ENCODE measurements at places on chromosomes 6 and 20.

DNA sequence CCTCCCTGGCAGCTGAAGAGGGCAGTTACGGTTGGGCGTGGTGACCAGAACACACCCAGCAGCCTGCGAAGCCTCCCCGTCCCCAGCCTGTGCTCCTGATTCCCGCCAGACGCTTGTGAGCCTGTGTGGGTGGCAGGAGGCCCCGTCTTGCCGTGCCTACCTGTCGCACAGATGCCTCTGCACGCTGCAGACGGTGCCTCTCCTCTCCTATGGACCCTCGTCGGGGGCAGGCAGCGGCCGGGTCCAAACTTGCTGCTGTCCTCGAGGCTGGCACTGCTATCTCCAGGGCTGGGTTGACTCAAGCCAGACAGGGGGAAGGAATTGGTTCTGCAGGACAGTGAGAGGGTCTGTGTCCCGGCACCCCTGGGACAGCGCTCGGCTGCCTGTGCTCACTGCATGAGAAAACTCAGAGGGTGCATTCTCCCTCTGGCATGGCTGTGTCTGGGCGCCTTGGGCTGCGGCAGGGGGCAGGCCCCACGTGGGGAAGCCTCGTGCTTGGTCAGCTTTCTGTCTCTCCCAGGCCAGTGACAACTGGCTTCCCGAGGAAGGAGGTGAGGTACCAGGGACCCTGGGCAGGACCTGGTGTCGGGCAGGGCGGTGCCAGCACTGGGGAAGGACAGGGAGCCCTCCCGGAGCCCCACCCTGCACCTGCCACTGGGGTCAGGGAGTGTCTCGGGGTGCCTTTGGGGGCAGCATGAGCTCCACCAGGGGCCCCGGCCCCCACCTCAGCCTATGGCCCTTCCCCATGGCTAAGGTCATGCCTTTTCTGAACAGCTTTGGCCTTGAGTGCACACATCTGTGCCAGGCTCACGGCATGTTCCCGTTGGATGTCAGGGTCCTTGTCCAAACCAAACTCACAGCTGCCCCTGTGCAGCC, 127.5 kb downstream of the TAF4 start:
- DNase-seq, result no peak

DNA sequence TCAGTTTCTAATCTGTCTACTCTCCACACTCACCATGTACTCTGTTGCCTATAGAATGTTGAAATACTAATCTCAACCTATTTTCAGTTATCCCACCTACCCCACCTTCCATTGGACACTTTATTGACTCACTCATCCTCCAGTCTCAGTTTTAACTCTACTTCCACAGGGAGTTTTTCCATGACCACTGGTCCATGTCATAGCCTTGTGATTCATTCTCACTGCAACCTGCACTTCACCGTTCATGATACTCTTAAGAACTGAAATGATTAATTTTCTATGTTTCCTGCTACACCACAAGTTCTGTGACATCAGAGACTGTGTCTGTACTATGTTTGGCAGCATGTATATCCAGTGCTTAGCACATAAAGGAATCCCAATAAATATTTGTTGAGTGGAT, 122.8 kb upstream of the HSF2 start:
- peak; percentile 64 for DNase-seq

GRCh38 chr20:33202451-33202850, 14.7 kb upstream of the BPIFA3 start:
- no peak for DNase-seq

DNA sequence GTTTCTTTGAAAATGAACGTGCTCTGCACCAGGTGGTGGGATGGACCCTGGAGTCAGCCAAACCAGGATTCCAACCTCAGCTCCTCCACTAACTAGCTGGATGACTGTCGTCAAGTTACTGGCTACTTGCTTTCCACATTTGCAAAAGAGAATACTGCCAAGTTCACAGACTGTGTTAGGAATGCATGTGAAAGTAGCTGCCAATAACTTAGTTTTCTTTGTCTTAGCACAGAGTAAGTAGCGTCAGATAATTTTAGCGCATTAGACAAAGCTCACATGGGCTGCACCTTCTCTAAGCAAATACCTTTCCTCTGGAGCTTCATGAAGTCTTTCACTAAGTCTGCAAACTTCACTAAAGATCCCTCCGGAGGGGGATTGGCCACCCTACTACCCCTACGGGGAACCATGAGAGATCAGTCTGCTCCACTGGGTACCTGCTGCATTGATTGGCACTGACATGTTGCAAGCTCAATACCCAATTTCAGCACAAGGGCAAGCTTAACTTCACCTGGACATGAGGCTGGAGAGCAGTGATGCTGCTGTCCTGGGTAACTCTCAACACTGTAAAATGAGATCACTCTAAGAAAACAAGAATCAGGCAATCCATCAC, 113.9 kb downstream of the MBOAT1 start:
- no peak for DNase-seq

DNA sequence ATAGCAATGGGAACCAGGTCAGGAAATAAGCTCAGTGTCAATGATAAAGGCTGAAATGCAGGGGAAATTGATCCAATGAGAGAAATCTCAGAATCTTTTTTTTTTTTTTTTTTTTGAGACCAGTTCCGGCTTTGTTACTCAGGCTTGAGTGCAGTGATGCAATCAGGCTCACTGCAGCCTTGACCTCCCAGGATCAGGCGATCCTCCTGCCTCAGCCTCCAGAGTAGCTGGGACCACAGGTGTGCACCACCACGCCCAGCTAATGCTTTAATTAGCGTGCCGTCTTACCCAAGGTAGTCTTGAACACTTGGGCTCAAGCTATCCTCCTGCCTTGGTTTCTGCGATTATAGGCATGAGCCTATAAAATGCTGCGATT, 296.5 kb downstream of the ZNF217 start:
- DNase-seq, result no peak

GRCh38 chr20:19718880-19719279, 39.2 kb upstream of the RIN2 start:
- no peak for DNase-seq

DNA sequence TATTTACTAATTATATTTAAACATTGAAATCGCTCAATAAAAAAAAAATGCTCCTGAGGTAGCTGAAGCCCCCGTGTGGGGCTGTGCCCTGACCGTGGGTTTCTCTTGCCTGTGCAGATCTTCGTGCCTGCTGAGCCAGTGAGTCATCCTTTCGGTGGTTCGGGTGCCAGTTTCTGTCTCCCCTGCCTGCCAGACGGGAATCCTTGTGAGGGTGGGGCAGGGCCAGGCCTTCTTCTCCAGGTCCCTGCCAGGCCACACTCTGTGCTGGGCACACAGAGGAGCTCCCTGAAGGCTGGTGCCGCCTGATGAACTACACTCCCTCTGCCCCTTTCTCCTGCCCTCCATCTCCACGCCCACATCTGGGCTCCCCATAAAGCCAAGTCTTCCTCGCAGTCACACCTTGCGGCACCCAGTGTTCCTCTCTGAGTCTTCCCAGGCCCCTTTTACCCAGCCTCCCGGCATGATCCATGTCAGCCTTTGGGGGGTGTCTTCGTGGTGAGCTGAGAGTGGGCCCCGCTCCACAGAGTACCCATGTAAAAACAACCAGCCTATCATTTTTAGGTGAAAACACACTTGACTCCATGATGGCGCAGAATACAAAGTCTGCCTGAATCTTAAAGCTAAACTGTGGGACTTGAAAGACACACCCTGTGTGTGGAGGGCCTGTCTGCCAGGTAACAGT, 19.3 kb downstream of the FGD2 start:
- no peak for DNase-seq

DNA sequence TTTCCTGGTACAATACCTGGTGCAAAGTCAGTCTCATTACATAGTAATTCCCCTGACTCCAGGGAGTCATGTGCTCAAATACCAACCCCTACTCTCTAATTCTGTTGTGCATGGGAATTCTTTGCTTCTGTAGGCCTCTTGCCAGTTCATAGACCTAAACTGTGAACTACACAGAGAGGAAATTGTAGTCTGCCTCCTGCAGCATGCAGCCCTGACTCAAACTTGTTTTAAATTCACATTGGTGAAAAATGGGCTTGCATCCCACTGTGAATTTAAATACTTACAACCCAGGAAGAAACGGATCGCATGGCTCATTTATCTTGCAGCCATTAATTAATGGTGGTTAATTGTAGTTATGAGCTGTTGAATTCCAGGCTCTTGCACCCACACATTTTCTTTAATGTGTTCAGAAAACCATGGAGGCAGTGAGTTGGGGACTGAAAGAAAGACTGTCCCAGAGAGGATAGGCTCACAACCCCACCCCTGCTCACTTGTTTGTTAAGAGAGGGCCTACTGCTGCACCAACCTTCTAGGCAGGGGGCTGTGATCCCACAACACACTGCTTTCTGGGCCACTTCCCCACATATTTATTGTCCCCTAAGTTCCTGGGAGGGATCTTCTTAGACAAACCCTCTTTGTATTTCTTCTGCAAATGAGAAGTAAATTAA, 579.1 kb downstream of the DHX35 start:
- DNase-seq, result no peak

DNA sequence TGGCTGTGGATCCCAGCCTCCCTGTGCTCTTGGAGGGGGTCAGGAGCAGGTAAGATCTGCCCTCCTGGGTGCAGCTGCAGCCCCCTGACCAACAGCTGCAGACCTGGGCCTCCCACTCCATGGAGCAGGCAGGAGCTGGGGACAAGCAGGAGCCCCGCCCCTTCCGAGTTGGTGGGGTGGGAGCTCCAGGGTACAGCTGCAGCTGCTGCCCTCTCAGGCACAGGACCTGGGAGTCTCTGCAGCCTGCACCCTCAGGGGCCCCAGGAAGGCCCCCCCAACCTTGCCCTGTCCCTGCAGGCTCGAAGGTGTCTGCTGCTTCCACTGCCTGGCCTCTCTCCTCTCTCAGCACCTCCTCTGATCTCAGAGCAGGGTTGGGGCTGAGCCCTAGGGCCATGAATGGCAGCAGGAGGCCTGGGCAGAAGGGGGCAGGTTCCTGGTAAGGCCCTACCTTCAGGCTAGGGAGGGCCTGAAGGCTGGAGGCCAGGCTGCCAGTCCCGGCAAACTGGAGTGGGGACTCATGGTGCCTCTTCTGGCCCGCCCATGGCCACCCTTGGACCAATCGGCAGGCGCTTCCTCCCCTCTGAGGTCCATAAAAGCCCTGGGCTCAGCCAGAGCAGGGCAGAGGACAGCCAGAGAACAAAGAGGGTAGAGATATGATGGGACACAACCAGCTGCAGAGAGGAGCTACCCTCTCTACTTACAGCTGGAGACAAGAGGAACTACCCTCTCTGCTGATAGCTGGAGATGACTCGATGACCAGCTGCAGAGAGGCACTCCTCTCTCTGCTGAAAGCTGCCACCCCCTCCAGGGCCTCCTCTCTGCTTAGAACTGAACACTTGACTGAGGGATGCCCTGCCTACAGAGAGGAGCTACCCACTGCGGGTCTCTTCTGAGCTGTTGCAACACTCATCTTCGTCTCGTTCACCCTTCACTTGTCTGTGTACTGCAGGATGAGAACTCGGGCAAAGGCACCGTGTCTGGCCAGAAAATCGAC, 7.8 kb upstream of the PACSIN1 start:
- no peak for DNase-seq

GRCh38 chr20:24490598-24490997, 21.2 kb downstream of the SYNDIG1 start:
- DNase-seq, result no peak

GRCh38 chr20:31712564-31713311, 9.9 kb downstream of the BCL2L1 start:
- peak; percentile 88 for DNase-seq

GRCh38 chr6:161584051-161584450, 310.2 kb upstream of the AGPAT4 start:
- no peak for DNase-seq

DNA sequence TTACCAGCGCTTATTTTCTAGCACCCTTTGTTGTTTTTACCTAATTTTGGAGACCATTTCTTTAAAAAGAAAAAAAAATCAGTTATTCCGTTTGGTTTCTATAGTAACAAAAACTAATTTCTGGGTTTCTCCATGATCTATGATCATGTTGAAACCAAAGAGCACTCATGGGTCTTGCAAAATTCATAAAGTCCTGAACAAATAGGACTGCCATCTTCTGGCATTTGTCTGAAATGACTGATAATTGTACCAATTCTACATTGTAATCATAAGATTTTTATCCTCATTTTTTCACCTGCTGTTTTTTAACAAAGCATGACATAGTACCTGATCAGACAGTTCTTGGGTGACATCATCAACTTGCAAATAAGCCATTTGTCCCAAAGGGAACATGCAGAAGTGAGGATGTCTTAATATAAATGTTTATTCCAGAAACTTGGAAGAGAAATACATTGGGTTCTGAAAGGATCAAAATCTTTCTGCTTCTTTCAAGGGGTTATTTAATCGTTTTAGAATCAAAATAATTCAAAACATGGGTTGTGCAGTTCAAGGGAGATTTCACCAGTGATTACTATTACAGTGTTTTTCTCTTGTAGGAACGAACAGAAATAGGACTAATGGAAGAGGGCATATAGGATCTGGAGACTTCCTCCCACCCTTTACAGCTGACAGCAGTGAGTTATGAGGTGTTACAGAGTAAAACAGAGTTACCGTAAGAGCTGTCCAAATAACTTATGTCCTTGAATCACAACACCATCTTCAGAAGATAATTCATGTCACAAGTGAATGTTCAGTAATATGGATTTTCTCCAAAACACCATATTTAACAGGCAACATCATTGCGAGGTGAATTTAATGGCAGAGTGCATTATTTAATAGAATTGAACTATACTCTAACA, 87.1 kb upstream of the GJE1 start:
- no peak for DNase-seq

DNA sequence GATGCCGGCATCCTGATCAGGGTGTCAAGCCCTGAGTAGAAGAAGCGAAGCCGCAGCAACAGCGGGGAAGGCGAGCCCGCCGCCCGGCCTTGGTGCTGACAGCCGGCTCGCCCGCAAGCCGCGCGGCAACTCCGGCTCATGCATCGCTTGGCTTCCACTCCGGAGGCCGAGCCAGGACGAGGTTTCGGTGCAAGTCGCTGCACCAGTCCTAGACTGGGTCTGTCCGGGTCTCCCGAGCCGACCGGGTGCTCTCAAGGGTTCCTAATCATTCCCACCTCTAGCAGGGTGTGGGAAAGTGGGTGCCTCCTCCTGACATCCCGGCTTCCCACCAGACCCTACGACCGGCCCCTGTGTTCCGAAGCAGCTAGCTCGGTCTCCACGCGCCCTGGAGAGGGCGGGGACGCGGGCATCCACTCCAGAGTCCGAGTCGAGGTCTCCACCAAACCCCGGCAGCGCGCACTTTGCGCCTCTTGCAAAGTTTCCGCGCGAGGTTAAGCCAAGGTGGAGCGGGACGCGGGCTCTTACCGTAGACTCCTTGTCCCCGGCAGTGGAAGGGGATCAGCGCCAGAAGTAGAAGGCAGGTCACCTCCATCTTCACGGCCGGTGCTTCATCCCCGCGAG, 1.4 kb downstream of the MDGA1 start:
- no peak for DNase-seq

DNA sequence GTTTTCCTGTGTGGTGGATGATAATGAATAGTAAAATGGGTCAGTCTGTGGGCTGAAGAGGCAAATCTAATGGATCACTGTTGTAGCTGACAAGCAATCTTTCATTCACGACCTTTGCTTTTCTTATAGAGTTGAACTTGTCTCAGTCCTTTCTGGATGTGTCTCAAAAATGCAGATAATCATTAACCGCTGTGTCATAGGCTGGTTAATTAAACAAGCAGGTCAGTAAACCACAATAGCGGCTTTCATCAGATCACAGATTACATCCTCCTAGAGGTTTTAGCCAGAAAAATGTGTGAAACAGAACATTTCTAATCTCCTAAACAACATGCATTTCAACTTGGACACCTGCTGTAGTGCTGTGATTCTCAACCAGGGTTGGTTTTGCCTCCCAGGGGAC, 2.5 kb upstream of the METTL24 start:
- peak; percentile 87 for DNase-seq

- DNase-seq, result no peak
Measured at GRCh38 chr6:100378576-100378975, 86.1 kb downstream of the SIM1 start.

GRCh38 chr20:32326504-32326845, 31.7 kb upstream of the ASXL1 start:
- no peak for DNase-seq

- DNase-seq, result no peak
Measured at GRCh38 chr6:10101551-10102252, 313.2 kb downstream of the TFAP2A start.
